ENCODE measurements at places on chromosomes 16 and 17.
A peak's percentile ranks its signal among the peaks of the same experiment; 100 is the strongest.

GRCh38 chr17:43840814-43841213 is 6.2 kb upstream of the CD300LG start:
- DNase-seq: no peak

GRCh38 chr17:17400070-17400469 is 76.7 kb upstream of the MED9 start:
- no peak for DNase-seq

DNA sequence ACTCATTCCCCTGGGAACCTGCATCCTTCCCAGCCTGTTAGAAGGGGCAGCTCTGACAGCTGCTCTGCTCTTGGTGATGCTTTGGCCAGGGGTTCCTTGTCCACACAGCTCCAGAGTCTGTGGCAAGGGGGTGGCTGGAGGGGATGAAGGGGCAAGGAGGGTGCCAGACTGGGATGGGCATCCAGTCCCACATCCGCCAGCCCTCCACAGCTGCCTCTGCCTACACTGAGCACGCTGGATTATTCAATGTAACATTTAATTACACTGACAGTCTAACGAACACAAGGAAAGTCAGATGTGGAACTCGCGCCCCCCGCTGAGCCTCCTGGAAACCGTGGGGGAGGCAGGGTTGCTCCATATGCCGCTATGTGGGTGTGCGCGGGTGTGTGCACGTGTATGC is 101.1 kb downstream of the C16orf78 start:
- no peak for DNase-seq

GRCh38 chr17:2850991-2851390 is 54.8 kb downstream of the RAP1GAP2 start:
- DNase-seq: no peak

- DNase-seq: no peak
Observed at GRCh38 chr17:79603771-79604170, 7.1 kb downstream of the RBFOX3 start.

GRCh38 chr16:12829096-12829888 is 25.6 kb upstream of the CPPED1 start:
- no peak for DNase-seq

GRCh38 chr17:81807210-81807719 is 3.3 kb downstream of the GCGR start:
- no peak for DNase-seq

GRCh38 chr16:30377812-30378235 is 3.2 kb downstream of the MYL11 start:
- no peak for DNase-seq

DNA sequence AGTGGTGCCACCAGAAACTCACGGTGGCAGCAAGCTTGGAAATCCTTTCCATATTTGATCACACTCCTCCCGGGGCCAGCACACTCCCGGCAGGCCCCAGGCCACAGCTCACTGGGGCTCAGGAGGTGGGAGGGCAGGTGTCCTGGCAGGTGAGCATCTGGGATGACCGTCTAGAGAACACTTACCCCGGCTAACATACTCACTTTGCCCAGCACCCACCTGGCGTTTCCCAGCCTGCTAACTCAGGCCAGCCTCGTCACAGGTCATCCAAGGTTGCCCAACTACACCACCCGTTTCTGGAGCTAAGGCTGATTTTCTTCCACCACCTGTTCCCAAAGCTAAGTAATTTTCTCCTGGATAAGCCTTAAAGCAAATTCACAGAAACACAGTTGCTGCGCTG is 24.9 kb downstream of the FBXO31 start:
- DNase-seq: no peak

DNA sequence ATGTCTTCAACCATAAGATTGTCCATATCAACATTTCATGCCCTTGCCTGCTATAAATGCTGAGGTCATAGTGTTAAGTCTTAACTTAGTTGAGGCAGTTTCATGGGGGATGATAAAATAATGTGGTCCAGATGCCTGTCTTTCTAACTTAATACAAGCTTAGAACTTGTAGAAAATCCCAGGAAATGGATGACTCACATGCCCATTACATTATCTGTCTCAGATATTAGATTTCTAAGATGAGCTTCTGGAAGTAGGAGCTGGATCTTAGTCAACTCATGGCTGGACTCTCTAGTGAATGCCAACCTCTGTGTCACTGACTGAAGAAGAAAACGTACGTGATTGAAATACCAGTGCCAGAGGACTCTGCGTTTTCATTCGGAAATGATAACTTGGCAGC is 797.5 kb upstream of the EEF2KMT start:
- DNase-seq: no peak

DNA sequence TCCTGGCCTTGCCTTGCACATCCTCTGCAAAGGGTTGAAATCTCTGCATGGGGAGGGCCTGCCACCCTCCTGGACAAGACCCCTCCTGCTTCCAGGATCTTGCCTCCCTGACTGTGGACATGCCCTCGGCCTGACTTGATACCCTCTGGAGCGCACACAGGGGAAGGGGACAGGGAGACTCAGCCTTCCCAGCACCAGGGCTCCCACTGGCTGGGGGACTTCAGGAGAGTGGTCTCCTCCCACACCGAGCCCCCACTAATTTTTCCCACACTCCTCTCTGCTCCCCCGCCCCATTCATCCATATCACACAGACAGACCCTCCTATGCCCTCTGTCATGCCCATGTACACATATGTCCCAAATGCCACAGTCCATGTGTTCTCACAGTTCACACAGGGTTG is 14.3 kb downstream of the SGCA start:
- DNase-seq: no peak

GRCh38 chr17:3771140-3771539 is 29.8 kb downstream of the ITGAE start:
- DNase-seq: no peak

DNA sequence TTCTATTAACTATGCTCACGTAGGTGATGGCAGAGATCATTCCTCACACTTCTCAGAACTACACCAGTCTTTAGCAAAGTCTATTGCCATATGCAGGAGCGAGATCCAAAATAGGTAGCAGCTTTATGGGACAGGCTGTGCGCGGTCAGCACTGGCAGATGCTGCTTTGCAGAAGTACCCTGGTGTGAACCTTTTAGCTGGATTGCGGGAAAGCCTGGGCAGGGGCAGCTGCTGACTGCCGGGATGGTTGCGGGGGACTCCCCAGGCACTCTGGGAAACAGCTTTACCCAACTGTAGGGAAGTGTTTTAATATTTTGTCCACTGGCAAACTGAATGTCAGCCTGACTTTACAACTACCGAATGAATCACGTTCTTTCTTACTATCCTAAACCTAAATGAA is 251.3 kb downstream of the HS3ST3A1 start:
- no peak for DNase-seq

DNA sequence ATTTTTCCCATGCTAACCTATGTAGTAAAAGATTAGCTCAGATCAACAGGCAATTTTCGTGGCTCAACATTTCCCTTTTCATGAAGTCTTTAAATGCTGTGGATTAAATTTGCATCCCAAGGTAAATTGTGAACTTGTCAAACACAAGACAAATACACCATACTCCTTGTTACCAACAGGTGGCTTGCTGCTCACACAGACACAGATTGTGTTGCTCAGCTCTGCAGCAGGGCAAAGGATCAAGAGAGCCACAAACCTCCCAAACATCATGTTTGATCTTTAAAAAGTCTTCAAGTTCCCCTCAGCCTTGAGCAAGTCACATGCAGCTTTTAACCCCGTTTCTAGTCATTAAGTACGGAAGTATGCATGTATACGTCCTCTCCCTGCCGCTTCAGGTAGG is 119.6 kb upstream of the CNTNAP4 start:
- no peak for DNase-seq

DNA sequence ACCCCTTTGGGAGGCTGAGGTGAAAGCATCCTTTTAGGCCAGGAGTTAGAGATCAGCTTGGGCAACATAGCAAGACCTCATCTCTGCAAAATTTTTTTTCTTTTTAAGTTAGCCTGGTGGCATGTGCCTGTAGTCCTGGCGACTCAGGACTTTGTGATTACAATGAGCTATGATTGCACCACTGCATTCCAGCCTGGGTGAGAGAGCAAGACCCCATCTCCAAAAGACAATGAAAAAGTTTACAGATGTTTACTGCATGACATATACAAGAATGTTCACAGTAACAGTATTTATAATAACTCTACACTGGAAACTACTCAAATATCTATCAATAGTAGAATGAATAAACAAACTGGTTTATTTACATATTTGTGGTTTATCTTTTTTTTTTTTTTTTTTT is 33.1 kb upstream of the CCL22 start:
- DNase-seq: no peak

GRCh38 chr17:68247445-68248198 is at the start of gene AMZ2:
AMZ2 (plus strand) TSS chr17:68248043; CDS start chr17:68250188, 2,145 bp downstream.
- DNase-seq: peak; percentile 64

DNA sequence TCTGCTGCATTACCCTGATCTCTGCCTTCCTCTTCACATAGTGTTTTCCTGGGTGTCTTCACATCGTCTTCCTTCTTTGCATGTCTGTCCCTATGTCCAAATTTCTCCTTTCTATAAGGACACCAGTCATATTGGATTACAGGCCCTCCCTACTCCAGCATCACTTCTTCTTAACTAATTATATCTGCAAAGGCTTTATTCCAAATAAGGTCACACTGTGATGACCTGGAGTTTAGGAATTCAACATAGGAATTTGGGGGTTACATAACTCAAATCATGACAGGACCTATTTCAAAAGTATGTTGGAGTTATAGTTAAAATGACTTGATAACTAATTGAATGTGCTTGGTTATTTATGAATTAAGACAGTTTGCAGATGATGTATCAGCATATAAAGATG is 490.5 kb upstream of the ERCC4 start:
- no peak for DNase-seq

DNA sequence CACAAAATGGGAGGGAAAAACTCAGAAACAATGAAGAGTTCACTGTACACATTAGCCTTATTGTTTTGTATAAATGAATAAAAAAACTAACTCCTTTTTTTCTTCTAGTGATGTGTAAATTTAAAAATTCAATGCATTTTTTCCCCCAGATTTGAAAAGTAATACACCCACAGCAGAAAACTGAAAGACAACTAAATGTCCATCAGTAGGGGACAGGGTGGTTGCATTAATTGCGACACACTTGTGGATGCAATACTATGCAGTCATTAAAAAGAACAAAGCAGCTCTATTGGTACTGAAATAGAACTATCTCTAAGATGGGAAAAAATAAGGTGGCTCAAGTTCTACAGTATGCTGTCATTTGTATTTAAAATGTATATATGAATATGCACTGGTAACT is 13.7 kb upstream of the WIPI1 start:
- no peak for DNase-seq

GRCh38 chr17:73156166-73156840 is 8.5 kb upstream of the SSTR2 start:
- peak; percentile 31 for DNase-seq

GRCh38 chr17:12050646-12051225 is 30.1 kb downstream of the MAP2K4 start:
- DNase-seq: no peak

DNA sequence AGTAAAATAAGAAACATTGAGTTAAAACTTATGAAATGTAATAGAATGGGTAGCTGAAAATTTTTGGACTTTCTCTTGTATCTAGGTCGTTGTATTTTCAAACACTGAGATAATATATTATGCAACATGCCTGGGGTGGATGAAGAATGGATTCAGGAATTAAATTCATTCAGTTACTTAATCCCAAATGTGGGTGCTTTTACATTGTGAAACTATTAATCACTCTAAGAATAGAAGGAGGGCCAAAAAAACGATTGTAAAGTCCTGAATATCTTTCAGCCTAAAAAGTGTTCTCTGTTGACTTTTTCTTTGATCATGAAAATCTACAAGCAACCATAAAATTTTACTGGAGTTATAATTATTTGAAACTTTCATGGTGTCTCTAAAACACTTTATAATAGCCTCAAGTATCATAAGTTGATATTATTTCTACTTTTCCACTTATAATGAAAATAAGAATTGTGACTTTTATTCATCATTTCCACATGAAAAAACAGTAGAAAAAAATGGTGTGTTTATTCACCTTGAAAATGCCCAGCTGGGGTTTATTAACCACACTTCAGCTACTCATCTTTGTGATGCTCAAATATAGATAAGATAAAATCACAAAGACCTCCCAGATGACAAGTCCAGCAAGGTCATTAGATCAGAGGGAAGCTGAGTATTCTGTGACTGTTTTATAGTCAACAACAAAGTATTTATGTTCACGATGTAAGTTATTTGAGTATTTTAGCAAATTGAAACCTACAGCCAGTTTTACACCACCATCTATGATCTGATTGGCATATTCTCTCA is 619.9 kb upstream of the SOX9 start:
- peak; percentile 48 for DNase-seq

DNA sequence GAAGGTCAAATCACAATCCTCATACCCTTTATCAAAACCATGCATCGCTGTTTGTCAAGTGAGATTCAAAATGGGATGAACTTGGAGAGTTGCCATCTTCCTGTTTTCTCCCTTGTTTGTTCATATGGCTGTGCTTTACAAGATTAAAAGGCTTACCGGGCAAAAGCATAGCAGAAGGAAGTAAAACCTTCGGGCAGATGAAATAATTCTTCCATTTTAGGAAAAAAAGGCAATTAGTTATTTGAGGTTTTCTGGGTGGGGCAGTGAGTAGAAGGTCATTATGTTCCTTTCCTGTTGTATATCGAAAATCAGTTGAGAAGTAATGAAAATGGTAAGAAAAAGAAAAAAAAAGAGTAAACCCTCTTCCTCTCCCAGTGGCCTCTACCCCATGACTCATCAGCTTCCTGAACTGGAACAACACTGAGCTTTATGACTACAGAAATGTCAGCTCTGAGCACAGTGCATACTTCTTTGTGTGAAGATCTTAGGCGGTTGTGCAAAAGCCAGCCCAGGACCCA is 369.2 kb downstream of the CDH13 start:
- DNase-seq: peak; percentile 52

DNA sequence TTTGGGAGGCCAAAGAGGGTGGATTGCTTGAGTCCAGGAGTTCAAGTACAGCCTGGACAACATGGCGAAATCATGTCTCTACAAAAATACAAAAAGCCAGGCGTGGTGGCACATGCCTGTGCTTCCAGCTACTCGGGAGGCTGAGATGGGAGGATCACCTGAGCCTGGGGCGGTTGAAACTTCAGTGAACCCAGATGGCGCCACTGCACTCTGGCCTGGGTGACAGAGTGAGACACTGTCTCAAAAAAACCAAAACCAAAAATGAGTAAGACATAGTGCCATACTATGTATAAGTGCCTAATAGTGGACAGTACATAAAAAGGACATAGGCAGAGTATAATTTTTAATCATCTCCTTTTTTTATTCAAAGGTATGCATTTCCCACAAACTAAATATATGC is 4.0 kb downstream of the CTC1 start:
- DNase-seq: no peak

- no peak for DNase-seq
Observed at GRCh38 chr16:1770328-1771187, 785 bp downstream of the NME3 start.

- DNase-seq: no peak
Observed at GRCh38 chr16:62445909-62446308, 409.7 kb upstream of the CDH8 start.

- no peak for DNase-seq
Observed at GRCh38 chr16:88973415-88974050, 3.5 kb downstream of the CBFA2T3 start.

DNA sequence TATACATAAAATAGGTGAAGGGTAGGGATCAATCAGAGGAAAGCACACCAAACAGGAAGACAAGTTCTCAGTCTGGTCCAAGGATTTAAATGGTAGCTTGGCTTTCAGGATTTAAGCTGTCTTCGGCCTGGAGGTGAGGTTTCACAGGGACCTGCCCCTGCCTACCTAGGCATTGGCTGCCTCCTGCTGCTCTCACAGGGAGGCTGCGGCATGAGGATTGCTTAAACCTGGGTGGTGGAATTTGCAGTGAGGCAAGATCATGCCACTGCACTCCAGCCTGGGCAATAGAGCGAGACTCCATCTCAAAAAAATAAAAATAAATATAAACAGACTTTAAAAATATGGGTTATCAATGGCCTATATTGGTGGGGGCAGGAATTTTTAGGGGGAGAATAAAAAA is 114.5 kb downstream of the GAS7 start:
- no peak for DNase-seq
